Ecto neural progenitor cell (in vitro differentiated cells): ENCODE measurements at places on chromosomes 3 and 15.

DNA sequence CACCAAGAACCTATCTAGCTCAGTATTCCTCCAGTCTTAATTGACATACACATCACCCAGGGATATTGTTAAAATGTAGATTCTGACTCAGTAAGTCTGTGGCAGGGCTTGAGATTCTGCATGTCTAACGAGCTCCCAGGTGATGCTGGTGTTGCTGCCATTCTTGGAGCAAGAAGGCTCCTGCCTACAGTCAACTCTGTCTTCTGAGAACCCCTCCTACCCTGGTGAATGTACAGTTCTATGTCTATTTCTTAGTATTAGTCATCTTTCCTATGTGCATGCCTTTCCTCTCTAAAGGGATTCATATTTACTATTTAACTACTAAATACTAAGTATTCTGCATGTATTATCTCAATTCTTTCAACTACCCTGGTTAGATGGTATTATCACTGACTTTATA is 268.7 kb downstream of the EDEM1 start:
- no peak for DNase-seq

DNA sequence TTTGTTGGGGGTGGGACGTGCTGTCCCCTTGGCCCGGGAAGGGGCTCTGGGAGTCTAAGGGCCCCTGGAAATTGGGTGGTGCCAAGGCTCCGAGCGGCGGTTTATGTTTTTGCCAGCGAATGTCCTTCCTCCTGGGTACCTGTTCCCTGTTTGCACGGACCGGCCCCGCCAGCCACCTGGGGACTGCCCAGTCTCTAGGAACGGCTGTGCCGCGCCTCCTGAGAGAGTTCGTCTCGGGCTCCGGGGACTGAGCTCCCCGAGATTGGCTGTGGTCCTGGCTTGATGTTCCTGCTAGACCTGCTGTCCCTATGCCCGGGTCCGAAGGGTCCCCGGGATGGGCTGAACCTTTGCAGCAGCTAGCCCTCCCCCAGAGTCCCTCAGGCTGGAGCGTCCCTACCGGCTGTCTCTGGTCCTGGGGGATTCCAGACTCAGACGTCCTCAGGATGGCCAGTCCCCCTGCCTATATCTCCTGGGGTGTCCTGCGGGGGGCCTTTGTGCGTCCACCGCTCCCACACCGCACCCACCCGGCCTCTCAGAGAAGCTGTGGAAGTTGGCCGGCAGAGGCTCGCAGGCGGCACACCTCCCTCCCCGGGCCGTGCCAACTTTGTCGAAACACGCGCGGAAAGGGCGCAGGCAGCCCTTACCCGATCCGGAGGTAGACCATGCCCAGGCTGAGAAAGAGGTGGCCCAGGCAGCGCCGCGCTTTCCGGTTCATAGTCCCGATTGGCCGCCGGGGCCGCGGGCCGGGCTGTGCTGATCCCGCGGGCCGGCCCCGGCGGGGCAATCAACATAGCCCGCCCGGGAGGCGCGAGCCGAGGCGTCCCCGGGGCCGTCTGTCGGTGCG is 547 bp downstream of the WNT7A start:
- peak; percentile 74 for DNase-seq

DNA sequence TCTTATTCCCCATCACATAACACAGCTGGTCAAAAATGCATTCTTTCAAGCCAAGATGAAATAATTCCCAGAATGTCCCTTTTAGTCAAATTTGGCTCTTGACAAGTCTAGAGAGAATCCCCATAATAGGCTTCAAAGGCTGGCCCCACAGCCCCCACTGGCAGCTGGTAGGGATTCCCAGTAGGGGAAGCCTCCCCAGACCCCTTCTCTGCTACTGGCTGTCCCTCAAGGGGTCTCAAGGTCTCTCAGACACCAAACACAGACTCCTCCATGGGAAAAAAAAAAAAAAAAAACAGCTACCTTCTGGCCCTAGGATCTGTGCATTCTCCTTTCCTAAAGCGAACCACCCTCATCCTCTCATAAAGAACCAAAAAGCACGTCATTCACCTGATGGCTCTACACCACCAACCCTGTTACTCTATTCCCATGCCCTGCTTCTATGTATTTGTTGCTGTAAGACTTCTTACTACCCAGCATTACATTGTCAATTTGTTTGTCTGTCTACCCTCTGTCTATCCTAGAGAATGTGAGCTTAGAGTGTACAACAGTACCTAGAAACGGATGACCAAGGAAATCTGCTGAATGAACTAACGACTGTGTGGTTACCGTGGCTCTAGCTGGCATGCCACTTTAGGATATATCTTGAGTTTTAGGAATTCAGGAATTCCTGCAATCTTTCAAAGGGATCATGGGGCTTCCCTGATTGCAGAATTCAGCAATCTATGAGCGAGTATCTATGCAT is 164.1 kb upstream of the NSMCE3 start:
- DNase-seq: no peak

DNA sequence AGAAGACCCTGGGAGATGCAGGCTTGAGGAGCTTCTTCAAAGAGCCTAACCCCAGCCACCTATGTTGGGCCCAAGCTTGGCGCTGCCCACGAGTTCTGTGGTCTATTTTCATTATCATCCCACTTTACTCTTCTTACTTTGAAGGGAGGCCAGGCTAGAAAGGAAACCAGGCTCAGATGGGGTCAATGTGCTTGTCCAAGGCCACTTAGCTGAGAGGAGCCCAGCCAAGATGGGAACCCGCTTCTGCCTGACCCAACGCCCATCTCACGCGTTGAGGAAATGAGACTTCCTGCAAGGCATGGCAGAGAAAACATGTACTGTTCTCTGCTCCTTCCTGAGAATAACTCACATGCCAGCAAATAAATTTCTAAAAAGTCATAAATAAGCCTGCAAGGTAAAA is 486.3 kb upstream of the PROK2 start:
- no peak for DNase-seq

DNA sequence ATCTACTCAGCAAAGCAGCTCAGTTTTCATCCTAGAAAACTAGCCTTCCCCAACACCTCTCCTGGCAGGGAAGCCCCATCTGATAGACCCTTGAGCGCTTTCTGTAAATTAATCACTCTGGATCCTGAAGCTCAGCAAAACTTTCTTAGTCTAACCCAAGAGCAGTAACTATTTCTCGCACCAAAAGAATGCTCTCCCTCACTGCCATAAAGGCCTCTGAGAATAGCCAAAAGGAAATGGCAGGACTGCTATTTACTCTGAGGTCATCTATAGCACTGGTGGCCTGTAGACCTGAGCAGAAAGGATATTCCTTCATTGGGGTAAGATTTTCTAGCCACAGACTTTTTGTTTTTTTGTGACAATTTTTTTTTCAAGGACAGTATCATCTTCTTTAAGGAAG is 345.8 kb upstream of the ADAMTS9 start:
- DNase-seq: no peak

DNA sequence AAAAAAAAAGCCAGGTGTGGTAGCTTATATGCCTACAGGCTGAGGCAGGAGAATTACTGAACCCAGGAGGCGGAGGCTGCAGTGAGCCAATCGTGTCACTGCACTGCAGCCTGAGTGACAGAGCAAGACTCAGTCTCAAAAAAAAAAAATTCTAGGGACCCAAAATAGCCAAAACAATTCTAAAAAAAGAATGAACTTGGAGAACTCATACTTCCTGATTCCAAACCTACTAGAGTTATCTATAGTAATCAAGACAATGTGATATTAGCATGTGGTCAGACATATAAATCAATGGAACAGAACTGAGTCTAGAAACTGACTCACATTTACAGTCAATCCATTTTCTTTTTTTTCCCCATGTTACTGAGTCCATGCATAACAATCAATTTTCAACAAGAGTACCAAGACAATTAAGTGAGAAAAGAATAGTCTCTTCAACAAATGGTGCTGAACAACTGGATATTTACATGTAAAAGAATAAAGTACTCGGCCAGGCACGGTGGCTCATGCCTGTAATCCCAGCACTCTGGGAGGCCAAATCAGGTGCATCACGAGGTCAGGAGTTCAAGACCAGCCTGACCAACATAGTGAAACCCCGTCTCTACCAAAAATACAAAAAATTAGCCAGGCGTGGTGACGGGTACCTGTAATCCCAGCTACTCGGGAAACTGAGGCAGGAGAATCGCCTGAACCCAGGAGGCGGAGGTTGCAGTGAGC is 11.9 kb downstream of the PRKAR2A start:
- no peak for DNase-seq

DNA sequence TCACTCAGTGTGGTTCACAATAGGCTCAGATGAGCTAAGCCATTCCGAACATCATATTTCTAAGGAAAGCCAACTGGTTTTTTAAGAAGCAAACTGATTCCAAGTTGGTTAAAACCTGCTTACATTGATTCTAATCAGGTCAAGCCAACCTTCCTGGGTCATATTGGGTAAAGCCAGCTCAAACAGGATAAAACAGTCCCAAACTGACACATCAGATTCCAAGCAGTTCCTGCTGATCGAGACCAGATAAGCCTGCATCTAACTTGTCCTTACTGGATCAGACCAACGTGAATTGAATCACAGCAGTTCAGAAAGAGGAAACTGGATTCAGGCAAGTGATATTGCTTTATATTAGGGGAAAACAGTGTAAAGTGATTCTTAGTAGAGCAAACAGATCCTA is 18.6 kb upstream of the THSD4 start:
- peak; percentile 20 for DNase-seq

DNA sequence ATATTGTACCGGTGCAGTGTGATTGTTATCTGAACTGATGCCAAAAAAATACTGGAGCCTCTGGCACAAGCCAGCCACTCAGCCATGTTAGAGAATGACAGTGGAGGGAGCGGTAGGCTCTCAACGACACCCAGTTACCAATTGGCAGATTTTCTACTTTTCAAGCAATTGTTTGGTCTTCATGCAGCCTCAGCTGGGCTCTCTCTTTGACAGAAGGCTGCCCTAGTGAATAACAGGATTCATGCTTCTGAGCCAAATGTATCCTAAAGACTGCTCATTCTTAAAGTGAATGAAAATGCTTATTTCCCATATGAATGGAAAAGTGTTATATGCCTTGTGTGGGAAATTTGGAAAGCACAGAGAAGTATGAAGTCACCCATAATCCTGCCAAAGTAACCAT is 261.2 kb upstream of the TRIM42 start:
- DNase-seq: no peak

DNA sequence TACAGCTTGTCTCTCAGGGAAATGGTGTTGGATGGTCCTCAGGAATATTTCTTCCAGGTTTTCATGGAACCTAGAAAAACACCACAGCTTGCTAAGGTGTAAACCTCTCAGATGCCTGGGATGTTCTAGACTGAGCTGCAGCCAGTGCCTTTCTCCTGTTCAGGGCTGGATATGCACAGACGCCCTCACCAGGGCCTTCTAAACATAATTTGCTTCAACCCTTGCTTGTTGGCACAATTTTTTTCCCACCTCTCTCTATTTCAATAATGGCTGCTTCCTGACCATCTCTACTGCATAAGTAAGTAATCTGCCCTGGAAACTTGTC is 28.2 kb downstream of the SIAH2 start:
- DNase-seq: no peak

DNA sequence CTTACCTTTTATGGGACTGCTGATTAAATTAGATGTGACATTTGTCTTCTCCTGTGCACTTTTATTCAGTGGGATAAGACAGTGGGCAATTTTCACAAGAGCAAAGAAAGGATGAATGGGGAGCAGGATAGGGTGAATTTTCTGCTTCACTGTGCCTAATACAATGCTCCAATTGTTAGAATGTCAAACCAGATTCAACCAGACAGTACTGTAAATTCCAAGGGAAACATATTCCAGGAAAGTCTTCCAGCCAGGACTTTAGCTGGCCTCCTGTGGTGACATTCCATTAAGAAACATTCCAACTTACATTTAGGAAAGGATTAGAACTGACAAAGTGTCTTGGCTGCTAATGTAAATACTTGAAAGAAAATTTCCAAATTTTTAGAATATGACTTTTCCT is 100.1 kb upstream of the PROK2 start:
- no peak for DNase-seq

GRCh38 chr3:71987089-71987735 is 202.3 kb upstream of the PROK2 start:
- DNase-seq: no peak

GRCh38 chr15:78739996-78740903 is 71.0 kb downstream of the ADAMTS7 start:
- peak; percentile 78 for DNase-seq

DNA sequence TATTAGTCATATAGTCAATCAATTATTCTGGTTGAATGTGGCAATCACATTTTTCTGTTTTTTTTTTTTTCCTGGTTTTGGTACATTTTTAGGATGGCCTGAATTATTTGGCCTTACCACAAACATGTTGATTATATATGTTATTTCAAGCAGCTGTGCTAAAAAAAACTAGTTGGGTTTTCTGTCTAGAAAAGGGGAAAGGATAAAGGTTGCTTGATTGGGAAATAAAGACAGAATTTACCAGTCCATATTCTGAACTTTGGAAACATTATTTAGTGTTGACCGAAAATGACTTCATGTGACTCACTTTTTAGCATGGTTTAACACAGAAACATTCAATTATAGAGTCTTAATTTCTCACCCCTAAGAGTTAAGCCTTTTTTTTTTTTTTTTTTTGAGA is 8.1 kb downstream of the MORF4L1 start:
- DNase-seq: no peak

DNA sequence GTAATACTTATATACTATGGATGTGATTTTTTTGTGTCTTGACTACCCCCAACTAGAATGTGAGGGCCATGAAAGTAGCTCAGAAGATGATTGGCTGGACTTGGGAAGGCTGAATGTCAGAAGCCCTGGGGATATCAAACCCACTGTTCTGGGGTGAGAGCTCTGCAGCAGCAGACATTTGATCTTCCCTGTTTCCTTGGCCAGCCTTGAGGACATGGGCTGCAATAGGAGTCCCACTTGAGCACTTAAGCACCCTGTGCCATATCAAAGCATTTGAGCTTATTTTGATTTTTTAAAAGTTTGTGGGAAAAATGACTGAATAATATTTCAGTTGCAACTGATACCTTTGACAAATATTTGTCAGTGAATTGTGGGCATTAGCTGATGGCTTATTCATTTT is 21.7 kb downstream of the GTF2E1 start:
- no peak for DNase-seq

DNA sequence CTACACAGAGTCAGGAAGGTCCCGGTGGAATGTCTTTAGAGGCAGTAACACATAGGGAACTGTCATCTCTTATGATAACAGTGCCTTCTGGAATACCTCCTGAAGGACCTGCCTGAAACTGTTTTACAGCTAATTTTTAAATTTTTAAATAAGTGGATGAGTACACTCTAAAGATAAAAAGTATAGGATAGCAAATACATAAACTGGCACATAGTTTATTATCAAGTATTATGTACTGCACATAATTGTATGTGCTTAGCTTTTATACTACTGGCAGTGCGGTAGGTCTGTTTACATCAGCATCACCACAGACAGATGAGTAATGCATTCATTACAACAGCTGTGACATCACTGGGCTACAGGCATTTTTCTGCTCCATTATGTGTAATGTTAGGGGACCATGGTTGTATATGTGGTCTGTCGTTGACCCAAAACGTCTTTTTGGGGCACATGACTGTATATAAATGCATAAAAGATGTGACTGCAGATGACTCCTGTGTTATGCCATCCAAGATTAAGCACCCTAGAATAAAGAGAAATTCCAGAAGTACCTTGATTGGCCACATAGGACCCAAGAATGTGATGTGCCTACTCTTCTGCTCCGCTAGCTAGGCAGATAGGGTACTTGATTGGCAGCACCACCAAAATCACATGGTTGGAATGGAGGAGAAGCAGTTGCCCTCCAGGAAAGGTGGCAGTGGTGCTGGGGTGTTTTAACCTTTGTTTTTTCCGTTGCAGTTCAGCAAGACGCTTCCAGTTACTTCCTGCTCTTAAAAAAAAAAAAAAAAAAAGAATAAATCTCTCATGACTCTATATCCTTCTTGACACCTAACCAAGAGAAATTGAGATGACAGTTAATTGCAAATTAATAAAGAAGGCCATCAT is 3.3 kb downstream of the VPS8 start:
- no peak for DNase-seq

- no peak for DNase-seq
Measured at GRCh38 chr15:74815121-74815934, 2.7 kb downstream of the LMAN1L start.
